ENCODE measurements at places on chromosomes 16 and 17.

- no peak for DNase-seq
Observed at GRCh38 chr17:22310717-22311686, 618.7 kb downstream of the KCNJ18 start.

- no peak for DNase-seq
Observed at GRCh38 chr17:57879437-57880085, 29.7 kb upstream of the MRPS23 start.

DNA sequence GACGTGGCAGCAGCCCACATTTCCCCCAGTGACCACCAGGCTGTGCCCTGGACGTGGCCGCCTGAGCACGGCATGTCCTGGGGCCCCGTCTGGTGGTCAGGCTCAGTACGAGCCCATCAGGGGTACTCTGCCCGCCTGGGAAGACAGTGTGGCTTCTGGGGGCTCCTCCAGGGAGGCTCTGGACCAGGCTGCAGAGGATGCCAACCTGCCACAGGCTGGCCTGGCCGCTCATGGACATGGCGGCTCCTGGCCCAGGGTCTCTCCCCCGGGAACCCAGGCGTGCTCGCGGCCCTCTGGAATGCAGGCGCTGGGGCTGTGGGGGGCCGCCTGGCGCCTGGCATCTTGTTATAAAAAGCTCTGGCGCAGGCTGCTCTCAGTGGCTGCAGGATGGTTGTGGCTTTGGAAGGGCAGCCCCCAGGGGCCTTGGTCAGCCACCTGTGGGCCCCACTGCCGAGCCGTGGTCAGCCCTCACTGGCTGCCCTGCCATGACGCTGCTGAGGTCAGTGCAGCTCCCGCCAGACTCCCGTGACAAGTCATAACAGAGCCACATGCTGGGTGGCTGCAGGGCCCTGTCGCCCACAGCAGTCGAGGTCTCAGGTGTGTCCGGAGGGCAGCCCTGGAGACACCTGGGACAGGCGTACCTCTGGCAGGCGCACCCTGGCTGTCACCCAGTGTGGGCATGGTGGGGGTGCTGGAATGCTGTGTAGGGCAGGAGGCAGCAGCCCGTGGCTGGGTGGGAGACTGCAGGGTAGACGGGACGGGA, 15.0 kb downstream of the CENPX start:
- DNase-seq, result no peak

- no peak for DNase-seq
Observed at GRCh38 chr17:77924757-77925336, 33.7 kb upstream of the TNRC6C start.
